ENCODE measurements at places on chromosomes 4 and X. TPM values are rescaled to one million over a fixed set of nuclear protein-coding genes. Genes with fewer than 3 reads are reported as not detected.

Gene TLR10
- total RNA-seq: 0.05 TPM

Gene HTN3
- total RNA-seq: not detected

Gene NUDT11
- 11.9 TPM for total RNA-seq

Gene PLXNA3
- total RNA-seq: 128 TPM

Gene GPR78
- not detected for total RNA-seq

Gene EXOC1L
- total RNA-seq: not detected

Measured in Panc1 (cell line).